Neural crest cell (in vitro differentiated cells): ENCODE measurements at places on chromosomes 16 and 17.

DNA sequence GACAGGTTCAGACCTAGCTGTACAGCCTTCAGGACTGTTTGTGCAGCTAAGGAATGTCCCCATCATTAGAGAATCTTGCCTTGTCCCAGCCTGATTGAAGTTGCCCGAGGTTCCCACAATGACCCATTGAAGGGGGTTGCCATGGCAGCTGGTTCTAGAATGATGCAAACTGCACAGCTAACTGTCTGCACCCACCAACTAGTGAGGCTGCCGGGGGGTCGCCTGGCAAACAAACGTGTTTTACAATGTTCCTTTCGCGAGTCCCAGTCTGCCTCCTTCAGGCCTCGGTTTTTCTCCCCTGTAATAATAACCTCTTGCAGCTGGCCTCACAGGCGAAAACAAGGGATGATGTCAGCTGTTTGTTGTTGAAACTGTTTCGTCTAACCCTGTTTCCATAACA lies 5.5 kb downstream of the C16orf96 start:
- peak; percentile 28 for DNase-seq

GRCh38 chr16:17083628-17084027 lies 387.1 kb downstream of the XYLT1 start:
- no peak for DNase-seq

GRCh38 chr17:28128779-28129178 lies 86.3 kb downstream of the NLK start:
- DNase-seq, result no peak

- no peak for DNase-seq
Measured at GRCh38 chr16:535446-536405, 8.2 kb downstream of the CAPN15 start.

DNA sequence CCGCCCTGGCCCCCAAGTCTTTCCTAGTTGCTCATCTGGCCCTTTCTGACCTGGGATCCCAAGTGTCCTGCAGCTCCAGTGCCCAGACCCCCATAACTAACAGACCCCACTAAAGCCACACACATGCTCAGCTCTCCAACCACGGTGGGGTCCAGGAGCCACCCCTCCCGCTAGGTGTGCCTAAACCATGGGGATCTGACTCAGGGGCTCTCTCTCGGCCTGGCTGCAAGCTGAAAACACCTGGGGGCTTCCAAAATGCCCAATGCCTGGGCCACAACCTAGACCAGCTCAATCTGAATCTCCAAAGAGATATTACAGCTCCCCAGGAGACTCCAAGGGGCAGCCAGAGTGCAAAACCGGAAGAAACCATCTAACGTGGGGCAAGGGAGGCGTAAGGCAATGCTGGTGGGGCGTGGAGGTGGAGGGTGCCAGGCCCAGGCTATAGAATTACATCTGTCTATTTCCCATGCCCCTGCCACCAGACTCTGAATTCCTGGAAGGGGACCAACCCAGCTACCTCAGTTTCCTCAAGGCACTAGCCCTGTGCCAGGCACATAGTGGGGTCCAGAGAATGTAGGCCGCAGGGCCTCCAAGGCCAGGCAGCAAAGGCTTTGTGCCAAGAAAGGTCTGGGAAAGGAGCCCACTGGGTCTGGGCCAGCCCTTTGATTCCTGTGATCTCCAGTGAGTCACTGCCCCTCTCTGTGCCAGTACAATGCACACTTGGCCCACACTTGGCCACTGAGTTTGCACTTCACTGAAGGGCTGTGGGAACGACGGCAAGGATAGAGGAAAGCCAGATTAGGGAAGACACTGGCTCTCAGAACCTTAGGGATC lies 3.3 kb downstream of the CD2BP2 start:
- no peak for DNase-seq
